ENCODE measurements at places on chromosomes 6 and 20.

- DNase-seq: no peak
Observed at GRCh38 chr6:110468731-110469130, 7.7 kb downstream of the SLC22A16 start.

DNA sequence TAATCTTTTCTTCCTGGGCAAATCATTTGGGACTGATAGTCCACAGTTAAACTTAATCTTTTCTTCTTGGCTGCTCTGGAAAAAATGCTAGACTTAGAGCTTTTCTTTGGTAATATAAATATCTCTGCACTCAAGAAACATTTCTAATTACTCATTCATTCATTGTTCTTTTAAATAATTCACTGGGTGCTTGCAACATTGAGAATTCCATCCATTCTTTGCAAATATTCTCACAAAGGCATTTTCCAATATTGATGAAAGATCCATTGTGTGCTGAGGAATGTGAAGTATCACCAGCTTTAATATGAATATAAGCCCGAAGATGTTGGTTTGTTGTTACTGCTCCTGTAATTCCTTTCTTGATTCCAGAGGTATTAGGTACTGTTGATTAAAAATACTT lies 38.4 kb downstream of the AKAP7 start:
- no peak for DNase-seq

GRCh38 chr20:53828088-53828681 lies 234.5 kb upstream of the ZNF217 start:
- DNase-seq: no peak

GRCh38 chr6:167547751-167548150 lies 222.9 kb downstream of the TTLL2 start:
- no peak for DNase-seq

DNA sequence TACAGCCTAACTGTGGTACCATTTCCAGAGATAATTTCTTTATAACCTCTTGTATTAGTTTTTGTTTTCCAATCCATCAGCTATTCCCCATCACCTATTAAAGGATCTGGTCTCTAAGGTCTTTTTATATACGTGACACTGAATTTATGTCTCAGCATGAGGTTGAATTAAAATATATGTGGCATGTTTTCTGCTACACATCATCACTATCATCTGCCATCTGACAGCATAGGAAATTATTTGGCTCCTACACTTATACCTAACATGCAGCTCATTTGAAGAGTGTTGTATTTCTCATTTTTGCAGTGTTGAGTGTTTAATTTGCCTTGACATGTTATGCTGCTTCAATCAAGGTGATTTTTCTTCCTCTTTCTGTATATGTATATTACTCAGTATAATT lies 100.3 kb downstream of the LIN28B start:
- DNase-seq: no peak

GRCh38 chr20:6993011-6993410 lies 225.5 kb downstream of the BMP2 start:
- DNase-seq: no peak

- DNase-seq: no peak
Observed at GRCh38 chr6:65558071-65558470, 149.0 kb downstream of the EYS start.

DNA sequence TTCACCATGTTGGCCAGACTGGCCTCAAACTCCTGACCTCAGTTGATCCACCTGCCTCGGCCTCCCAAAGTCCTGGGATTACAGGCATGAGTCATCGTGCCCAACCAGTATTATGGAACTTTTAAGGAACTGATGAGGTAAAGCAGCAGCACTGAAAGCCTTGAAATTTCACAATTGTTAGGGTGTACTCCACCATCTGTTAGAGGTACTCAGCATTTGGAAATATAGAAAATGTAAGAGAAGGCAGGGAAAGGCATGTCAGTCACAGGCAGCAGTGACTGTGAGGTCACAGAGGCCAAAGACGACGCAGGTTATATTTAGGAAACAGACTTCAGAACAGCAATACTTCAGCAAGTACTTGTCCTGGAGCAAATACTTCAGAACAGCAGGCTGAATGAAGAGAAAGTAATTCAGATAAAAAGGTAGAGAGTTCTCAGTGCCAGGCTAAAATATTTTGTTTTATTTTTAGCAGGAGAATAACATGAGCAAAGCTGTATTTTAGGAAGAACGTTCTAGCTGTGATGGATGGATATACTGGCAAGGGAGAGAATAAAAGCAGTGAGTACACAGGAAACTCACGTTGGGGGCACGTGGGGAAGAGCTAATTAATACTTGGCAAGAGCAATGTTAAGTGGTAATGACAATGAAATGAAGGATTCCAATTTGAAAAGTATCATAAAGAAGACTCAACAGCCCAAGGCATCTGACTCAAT lies 67.2 kb downstream of the DTNBP1 start:
- no peak for DNase-seq

- no peak for DNase-seq
Observed at GRCh38 chr6:63947792-63948529, 312.4 kb downstream of the PHF3 start.

- no peak for DNase-seq
Observed at GRCh38 chr20:36193977-36194712, 39.6 kb downstream of the EPB41L1 start.

DNA sequence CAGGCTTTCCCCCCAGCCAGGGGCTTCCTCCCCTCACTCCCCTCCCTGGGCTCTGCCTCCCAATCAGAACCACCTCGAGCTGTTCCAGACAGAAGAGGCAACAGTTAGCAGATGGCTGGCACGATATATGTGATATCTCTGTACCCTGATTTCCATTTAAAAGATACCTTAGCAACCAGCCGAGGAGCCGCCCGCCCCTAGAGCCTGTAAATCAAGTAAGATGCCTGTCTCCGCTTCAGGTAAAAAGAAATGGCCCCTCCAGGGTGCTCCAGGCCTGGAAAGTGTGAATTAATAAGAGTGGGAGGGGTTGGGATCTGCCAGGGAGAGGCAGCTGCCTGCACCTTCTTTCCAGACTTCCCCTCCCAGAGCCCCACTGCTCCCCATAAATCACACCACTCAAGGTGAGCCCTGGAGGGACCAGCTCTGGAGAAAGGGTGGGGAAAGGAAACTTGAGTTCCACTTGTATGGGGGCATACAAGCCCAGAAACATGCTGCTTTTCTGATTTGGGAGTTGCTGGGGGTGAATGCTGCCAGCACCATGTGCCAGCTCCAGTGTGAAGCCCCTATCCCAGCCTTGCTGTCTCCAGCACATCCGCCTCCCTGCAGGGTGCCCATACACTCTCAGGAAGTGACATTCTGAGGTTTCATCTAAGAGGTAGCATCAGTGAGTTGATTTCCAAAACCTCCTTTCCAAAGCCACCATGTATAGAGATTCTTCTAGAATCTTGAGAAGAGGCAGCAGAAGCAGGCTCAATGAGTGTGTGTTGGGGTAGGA lies 148.0 kb downstream of the LRFN2 start:
- DNase-seq: no peak

- DNase-seq: no peak
Observed at GRCh38 chr6:107635057-107635515, 145.2 kb downstream of the SOBP start.

DNA sequence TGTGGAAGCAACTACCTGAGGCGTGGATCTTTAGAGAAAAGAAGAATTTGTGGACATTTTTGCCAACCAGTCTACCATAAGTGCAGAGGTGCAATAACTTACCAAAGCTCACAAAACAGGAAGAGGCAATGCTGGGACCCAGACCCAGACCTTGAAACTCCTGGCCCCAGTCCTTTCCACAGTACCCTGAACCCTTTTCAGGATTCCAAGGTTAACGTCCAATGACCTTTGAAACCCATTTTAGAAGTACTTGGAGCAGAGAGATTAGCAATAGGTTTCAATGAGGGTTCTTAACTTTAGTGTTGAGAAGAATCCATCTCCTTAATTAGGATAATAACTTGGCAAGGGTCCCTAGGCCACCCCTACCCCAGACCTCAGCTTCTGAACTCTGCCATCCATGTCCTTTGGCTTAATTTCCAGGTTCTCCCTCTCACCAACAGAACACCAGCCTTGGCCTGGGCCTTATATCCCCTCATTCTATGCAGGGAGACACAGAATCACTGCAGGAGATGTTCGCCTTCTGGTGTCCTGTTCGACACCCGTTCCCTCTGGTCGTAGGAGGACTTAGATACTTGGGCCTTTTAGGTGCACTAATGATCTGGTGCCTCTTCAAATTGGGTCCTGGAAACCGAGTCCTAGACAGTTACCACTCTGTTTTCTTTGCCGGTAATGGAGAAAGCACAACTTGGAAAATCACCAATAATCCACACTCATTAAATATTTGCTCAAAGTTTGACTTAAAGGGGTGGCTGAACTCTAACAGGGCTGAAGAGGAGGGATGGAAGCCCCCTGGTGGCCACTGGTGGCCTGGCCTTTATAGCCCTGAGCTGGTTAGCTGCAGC lies 40.6 kb downstream of the ISM1 start:
- DNase-seq: no peak

Measured in cortex of kidney (tissue), 1 donor.